ENCODE measurements at places on chromosomes 12 and 14.

- no peak for DNase-seq
These were observed 148.9 kb downstream of the PPM1H start for GRCh38 chr12:62785941-62786559.

DNA sequence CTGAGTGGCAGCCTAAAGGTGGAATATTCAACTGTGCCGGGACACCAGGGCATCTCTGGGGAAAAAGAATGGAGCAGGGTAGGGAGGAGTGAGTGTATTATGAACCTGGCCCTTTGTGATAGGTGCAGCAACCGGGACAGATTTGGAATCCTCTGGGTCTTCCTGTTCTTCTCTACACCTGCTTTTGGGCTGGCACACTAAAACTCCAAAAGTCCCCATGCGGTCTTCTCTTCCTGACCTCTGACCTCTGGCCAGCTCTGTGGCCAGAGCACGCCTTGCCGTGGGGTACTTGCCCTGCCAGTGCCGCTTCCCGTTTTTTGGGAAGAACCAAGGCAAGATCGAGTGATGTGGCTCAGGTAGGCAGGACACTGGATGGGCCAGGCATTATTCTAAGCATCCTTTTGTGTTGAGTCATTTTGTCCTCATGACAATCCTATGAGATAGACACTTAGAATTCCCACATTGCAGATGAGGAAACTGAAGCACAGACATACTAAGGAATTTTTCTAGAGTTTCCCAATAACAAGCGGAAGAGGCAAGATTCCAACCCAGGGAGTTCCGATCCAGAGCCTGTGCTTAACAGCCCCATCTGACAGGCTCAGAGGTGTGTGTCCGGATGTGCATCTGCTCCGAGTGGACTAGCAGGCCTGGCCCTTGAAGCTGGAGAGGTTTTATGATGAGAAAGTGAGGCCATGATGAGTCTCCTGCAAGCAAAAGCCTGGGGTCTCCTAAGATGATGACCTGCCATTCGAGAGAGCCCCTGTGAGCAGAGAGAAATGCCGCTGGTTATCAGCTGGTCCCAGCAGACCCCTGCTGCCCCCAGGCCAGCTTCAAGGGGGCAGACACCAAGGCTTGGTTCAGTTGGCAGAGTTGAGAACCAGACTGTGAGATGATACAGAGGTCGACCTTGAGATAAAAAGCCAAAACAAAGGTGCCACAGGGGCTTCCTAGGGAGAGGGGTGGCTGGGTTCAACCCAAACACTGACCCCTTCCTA is 67.9 kb upstream of the ESRRB start:
- DNase-seq, result no peak

- no peak for DNase-seq
These were observed 923.1 kb upstream of the MDGA2 start for GRCh38 chr14:48598458-48598857.

- no peak for DNase-seq
These were observed 6.2 kb downstream of the ANGEL1 start for GRCh38 chr14:76806446-76806845.

DNA sequence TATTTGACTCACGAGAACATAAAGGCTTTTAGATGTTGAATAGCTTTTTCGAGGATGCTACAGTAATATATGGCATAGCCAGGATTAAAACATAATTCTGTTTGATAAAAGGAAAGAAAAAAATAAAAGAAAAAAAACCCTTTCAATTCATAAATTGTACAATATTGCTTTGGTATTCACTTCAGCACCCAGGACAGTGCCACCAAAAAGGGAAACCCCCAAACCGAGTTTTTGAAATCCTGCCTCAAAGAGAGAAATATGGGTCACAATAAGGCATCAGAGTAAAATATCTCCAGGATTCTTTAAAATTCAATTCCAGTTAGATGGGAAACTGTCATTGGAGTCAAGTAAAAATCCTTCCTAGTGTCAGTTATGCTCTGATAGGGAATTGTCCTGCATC is 551.2 kb upstream of the SEL1L start:
- DNase-seq, result no peak

DNA sequence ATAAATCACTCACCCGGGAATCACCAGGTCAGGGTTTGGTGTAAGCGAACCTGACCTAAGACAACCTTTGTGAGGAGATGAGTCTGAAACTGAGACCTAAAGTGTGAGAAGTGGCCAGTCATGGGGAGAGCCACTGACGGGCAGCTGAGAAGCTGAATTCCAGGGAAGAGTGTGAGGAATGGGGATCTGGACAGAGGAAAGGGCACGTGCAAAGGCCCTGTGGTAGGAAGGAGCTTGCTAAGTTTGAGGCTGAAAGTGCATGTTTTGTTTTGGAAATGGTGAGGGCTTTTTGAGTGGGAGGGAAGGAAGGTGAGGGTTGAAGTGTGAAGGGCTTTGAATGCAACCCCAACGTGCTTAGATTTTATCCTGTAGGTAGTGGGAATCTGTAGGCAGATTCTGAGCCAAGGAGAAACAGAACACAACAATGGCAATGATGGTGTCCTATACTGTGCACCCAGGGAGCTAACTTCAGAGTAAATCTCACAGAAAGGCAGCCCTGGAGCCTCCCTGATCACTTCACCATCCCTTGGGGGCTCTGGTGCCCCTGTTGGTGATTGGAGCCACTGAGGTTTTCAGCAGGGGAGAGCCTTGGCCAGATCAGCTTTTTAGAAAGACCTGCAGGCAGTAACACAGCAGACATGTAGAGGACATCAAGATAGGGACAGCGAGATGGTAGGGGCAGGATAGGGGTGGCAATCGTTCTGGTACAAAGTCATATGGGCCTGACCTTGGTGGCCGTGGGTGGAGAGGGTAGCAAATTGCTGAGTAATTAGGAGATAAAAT is 37.5 kb upstream of the CHGA start:
- DNase-seq, result no peak

DNA sequence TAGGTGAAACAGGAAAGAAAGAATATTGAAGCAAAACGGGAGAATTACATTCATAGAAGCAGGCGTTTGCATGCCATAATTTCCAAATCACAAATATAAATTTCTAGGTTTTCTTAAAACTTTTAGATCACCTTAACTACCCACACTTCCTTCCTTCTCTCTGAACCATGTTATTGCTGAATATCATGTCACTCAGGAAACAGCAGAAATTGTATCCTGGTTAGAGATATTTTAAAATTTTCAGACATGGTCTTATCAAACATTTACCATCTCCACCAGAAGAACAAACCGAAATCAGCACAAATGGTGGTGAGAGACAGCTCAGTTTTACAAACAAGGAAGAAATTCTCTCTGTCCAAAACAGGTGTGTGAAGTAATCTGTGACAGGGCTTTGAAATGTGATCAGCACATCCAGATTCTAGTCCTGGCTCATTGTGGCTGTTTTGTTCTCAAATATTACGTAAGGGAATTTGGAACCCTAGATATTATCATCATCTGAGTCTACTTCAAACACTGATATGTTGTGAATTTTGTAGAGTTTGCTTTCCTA is 16.3 kb downstream of the TESPA1 start:
- DNase-seq, result no peak

DNA sequence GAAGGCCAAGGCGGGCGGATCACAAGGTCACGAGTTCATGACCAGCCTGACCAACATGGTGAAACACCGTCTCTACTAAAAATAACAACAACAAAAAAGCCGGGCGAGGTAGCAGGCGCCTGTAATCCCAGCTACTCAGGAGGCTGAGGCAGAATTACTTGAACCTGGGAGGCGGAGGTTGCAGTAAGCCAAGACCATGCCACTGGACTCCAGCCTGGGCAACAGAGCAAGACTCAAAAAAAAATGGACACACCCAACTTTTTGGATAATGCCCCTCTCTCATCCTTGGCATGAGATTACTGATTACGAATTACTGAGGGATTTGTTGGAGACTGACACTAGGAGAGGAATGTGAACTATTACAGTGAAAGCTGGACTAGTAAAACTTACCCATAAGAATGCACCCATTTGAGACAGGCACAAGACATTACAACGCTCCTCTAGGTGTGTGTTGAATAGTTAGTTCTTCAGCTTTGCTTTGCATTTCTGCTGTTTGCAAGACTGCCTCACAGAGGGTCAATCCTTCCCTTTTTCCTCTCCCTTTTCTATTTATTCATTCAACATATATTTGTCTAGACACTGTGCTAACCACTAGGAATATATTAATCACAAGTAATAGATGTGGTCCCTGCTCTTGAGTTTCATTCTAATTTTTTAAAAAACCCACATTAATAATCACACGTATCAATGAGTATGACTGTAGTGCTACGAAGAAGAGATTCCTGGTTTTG is 46.0 kb upstream of the OR5AU1 start:
- DNase-seq, result no peak

GRCh38 chr14:53376064-53376463 is 222.9 kb upstream of the DDHD1 start:
- no peak for DNase-seq

GRCh38 chr14:94880876-94881275 is 111.0 kb upstream of the GSC start:
- no peak for DNase-seq

DNA sequence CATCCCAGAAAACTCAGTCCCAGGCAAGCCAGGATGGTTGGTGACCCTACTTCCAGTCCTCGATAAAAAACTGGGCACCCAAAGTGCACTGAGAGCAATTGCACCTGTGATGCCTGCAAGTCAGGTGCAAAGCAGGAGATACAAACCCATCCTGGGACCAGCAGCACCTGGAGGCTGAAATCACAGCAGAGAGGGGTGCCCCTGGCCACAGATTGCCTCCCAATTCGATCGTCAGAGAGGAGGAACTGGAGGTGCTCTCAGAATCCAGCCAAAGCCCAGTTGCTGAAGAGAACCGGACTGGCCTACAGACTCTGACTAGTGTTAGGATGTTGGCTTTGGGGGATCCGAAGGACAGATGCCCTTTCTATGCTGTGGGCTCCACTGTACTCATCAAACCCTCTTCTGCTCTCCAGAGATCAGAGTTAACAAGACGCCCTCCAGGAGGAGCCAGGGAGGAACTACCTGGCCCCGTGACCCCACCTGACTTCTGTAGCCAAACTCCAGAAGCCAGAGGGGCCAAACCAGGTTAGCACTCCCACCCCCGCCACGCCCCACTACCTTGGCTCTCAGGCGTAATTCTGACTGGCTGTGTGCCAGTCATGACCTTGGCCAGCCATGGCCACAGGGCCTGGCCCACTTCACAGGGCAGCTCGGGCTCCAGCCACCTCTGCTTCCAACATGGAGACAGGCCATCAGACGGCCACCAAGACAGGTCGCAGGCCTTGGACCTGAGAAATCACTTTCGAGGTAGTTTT is 284.5 kb upstream of the RTL1 start:
- DNase-seq, result no peak

DNA sequence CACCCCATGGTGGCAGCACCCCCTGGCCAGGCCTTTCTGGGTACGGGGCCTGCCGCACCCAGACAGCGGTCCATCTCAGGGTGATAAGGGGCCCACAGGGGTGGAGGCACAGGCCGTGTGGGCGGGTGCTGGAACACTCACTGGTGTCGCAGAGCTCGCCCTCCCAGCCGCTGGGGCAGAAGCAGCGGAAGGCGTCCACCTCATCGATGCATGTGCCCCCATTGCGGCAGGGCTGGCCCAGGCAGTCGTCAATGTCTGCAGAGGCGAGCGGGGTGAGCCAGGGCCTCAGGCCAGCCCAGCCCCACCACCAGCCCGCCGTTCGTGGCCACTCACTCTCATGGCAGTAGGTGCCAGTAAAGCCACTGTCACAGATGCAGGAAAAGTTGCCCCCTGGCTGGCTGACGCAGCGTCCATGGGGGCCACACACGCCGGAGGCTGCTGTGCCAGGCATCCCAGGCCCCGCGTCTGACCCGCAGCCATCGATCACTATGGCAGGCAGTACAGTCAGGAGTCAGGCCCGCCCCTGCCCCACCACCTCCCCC is 19.9 kb downstream of the JAG2 start:
- DNase-seq, result no peak

DNA sequence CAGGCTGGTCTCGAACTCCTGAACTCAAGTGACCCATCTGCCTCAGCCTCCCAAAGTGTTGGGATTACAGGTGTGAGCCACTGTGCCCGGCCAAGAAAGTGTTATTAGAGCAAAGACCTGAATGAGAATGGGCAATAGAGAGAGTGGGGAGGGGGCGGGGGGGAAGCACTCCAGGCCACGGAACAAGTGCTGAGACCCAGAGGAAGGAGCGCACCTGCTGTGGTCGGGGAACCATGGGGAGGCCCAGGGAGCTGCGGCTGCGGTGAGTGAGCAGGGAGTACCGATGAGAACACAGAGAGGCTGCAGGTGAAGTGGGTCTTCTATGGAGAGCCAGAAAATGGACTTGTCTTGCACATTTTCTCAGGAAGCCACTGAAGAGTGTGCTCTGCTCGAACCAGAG is 10.8 kb downstream of the SMIM41 start:
- no peak for DNase-seq

DNA sequence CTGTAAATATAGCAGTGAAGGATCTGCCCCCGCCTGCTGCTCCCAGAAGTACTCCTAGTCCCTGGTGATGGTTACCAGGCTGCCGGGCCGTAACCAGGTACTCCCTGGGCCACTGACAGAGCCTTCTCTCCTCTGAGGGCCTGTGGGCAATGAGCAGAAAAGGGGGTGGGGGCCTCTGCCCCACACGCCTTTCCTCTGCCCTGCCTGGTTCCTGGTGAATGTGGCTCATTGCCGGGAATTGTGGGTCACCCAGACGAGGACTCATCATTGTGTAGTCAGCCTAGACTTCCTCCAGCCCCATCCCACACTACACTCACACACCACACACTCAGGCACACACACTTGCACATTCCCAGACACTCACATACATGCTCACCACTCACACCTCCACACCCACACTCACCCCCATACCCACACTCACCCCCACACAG is 35.7 kb upstream of the ACTN1 start:
- DNase-seq, result no peak

DNA sequence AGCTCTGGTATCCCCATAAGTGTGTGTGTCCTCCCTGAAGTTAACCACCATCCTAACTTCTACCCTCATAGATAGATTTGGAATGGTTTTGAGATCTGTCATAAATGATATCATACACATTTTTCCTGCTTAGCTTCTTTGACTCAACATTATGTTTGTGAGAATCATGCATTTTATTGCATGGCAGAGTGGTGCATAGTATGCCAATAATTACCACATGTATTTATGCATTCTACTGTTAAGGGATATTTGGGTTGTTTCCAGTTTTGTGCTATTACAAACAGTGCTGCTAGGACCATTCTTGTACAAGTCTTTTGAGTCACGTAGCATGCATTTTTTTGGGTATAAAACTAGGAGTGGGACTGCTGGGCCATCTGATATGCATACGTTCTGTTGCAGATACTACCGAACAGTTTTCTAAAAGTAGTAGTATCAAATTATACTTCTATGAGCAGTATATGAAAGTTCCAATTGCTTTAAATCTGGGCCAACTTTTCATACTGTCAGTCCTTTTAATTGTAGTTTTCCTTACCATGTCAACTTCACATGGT is 13.4 kb downstream of the GRIP1 start:
- DNase-seq, result no peak

GRCh38 chr12:15163030-15163976 is 57.9 kb downstream of the RERG start:
- no peak for DNase-seq

- DNase-seq, result no peak
These were observed 138.3 kb downstream of the KSR2 start for GRCh38 chr12:117830471-117830870.

GRCh38 chr14:63266106-63266505 is 52.6 kb downstream of the GPHB5 start:
- no peak for DNase-seq
